ENCODE measurements at places on chromosomes 12 and 14. TPM values are rescaled to one million over a fixed set of nuclear protein-coding genes. Genes with fewer than 3 reads are reported as not detected.

The WDR20 gene
- 11.0 TPM for total RNA-seq

The NTS gene
- not detected for total RNA-seq

The SCNN1A gene
- total RNA-seq: 33.5 TPM

The SAMD15 gene
- total RNA-seq: 0.14 TPM

The ADAM21 gene
- 0.14 TPM for total RNA-seq

The ASB2 gene
- total RNA-seq: 47.2 TPM

The SOX5 gene
- 36.8 TPM for total RNA-seq

The TC2N gene
- total RNA-seq: 146 TPM

The B3GNT4 gene
- 2.4 TPM for total RNA-seq

The PKP2 gene
- total RNA-seq: 0.54 TPM

The TXNDC16 gene
- total RNA-seq: 8.1 TPM
